Fibroblast of mammary gland (primary cell): ENCODE measurements at places on chromosomes 2 and 18.

- no peak for DNase-seq
These were observed 35.6 kb downstream of the OSBPL6 start for GRCh38 chr2:178229927-178230326.

DNA sequence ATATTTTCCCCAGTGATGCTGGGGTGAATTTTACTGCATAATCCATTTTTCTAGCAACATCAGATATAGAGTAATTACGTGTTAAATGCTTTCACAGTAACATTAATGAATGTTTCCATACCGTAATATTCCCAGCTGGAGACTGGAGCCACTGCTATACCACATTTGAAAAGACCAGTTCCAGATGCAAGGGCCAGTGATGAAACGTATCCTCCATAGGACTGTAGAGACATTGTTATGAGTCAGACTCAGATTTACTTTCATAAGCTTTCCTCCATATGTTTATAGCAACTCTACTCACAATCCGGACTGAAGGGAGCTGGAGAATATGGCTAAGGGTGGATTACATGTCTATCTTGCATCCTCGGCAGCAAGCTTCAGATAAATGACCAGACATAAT is 22.7 kb upstream of the GCG start:
- DNase-seq = peak; percentile 54

DNA sequence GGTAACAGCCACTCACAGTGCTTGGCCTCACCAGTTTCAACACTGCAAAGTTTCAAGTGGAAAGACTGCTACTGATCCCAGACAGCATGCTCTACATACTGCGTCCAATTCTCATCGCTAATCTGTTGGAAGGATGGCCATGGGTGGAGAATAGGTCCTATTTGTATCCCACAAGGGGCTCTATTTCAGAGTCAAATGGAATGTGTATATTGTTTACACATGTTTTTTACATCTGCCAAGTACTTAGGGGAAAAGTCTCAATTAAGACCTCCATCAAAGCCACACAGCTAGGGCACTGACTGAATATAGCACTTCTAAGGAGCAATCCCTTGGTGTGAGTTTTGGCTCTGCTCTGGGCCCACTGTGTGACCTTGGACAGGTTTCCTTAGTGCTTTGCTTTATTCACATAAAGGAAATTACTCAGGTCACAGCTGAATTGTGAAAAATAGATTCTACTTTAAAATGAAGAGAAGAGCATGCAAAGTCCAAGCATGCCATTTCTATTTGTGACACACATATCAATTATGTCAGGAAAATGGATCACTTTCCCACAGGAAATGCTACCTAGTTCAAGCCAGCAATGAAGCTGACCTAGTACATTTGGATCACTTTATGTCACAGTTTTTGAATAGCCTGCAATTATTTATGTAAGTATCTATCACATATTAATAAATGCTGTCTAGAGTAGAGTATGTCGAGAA is 112.9 kb upstream of the STK17B start:
- DNase-seq = no peak

- DNase-seq = no peak
These were observed 684.8 kb downstream of the SOCS6 start for GRCh38 chr18:70973626-70974025.

DNA sequence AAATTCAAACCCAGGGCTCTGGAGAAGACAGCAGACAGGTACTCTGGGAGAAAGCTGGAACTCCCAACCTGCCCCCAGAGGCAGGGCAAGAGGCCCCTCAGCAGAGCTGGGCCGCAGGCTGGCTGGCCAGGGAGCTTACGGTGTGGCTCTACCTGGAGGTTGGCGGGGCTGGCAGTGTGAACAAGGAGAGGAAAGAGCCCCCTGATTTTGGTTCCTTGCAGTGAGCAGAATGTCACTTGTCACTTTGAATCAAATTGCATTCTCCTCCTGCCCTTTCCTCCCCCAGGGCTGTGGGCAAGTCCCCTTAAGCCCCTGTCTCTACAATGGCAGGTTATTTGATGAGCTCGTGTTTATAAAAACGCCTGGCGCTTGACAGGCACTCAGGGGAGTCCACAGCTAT is 32.6 kb downstream of the MYO7B start:
- DNase-seq = no peak

GRCh38 chr2:142841788-142842187 is 35.7 kb upstream of the KYNU start:
- DNase-seq = no peak

GRCh38 chr2:102515851-102516250 is 42.8 kb downstream of the SLC9A4 start:
- no peak for DNase-seq

DNA sequence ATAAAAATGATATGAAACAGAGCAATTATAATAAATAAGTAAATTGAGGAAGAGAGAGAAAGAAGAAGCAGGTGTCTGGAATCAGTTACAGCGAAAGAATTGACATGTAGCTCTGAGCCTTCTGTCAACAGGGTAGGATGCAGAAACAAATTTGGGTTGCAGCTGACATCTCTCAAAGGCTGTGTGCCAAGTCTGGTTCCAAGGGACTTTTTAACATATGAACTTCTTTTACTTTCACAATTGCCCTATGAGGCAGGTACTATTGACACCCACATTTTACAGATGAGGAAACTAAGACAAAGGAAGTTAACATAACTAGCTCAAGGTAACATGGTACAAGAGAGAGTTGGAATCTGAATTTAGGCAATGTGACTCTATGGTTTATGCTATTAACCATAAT is 260.0 kb downstream of the ASXL3 start:
- DNase-seq = no peak

GRCh38 chr2:82793711-82794435 is 1665.2 kb downstream of the SUCLG1 start:
- DNase-seq = no peak

GRCh38 chr18:58862851-58863538 is 1.7 kb upstream of the ZNF532 start:
- DNase-seq = peak; percentile 62

- no peak for DNase-seq
These were observed at the start of gene ERMN for GRCh38 chr2:157325786-157326185. ERMN (minus strand) TSS chr2:157325824; CDS start chr2:157325642, 182 bp downstream.

- no peak for DNase-seq
These were observed 77.9 kb downstream of the TSN start for GRCh38 chr2:121833358-121833723.

GRCh38 chr2:69601179-69601612 is 42.3 kb downstream of the AAK1 start:
- DNase-seq = peak; percentile 79

- no peak for DNase-seq
These were observed 48.2 kb upstream of the TMEM200C start for GRCh38 chr18:5943514-5943913.

DNA sequence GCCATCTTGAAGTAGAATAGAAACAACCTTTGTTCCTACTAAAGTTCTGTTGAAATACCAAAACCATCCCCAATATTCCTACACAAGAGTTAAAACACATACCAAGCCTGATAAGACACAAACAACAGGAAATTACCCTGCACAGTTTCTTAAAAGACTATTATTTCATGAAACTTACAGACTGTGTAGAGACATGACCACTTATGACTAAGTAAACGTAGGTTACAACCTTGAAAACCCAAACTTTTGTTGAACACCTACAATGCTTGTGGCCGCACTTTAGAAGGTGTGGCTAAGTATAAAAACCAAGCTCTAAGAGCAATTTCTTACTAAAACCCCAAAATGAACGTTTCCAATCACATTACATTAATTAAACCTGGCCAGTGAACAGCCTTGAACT is 2.0 kb downstream of the SMAD2 start:
- DNase-seq = peak; percentile 7

GRCh38 chr2:218285604-218286003 is 6.7 kb downstream of the TMBIM1 start:
- DNase-seq = peak; percentile 76

DNA sequence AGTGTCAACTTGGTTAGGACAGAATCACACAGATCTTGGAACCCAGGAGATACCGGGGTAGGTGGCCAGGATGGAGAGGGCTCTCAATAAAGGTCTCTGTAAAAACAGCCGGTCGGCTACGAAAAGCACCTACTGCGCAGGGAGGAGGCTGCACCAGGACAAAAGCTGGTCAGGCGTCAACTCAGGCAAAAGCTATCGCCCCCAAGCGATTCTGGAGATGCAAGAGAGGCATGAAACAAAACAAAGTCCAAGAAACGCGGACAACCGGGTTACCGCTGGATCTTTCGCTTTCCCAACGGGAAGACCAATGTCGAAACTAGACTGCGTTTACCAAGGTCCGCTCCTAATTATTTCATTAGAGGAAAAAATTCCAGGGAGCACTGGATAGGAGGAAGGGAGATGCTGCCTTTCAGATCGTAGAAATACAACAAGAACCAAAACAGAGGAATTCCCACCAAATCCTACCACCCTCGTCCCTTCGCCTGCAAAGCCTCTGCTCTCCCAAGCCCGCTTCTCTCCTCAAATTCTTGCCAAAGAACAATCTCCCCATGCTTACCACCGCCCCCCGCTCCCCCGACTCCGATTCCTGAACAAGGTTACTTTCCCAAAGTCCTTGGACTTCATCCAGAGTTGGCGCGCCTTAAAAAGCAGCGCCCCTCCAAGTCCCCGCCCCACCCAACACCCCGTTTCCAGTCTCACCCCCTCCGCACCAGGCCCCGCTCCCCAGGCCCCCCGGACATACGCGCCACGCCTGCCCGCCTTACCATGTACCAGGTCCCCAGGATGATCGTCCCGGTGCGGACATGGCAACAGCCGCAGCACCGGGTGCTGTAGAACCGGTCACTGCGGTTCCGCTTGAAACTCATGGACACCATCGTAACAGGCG is 539 bp downstream of the LAPTM4A start:
- peak; percentile 65 for DNase-seq

DNA sequence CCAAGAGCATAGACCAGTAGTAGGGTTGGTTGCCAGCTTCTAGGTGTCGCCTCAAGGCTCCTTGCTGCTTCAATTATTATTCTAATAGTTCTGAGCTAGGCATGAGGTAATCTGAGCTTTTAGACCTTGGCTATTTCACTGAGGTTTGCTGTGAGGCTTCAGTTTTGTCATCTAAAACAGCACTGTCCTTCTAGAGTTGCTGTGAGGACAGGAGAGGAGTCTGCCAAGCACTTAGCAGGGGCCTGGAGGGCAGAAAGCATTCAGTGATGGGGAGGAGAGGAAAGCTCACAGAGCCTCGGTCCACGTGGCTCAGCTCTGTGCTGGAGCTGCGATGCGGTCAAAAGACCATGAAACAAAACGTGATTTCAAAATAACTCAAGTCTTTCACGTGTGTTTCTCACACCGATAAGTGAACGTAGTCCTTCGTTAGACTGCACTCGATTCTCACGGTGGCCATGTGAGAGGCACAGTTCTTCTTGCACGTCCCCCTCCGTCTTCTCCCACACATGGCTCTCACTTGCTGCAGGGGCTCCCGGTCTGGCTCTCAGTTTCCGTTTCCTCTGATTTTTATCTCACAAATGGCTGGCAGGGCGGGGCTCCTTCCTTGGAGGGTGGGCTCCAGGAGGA is 113.7 kb downstream of the B3GNT2 start:
- DNase-seq = no peak

DNA sequence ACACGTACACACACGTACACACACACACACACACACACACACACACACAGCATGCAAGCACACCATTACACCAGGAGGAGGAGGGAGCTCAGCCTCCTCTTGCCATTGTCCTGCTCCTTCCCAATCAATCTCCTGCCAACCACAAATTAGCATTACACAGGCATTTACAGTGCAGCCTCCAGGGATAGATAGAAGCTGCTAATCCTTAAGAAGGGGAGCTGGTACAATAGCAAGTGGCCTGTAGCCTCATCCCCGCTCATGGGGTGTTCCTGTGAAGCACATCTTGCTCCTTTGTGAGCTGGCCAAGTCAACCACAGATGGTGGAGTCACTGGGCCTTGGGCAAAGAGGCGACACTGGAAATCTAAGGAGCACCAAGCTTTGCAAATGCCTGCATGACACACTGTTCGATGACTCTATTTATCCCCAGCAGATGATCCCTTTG is 110.3 kb upstream of the PKDCC start:
- DNase-seq = peak; percentile 62

DNA sequence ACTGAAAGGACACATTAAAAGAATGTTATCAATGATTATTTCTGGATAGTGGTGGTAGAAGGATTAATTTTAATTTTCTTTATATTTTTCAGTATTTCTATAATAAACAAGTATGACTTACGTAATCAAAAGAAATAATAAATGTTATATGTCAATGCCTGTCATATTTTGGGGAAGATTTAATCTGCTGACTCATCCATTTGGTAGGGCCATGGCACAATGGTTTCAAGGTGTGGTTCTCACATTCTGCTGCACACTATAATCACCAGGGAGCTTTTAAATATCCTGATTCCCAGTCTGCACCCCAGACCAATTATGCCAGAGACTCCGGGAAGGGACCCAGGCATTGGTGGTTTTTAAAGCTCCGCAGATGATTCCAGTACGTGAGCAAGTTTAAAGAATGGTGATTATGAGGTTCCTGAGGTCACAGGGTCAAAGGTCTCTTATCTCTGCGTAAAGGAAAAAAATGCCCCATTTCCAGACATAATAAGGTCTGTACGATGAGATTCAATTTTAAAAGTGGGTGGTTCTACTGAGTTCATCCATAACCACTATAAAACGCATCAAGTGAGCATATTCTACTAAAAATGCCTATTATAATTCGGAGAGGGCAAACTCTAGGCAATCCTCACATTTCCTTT is 27.2 kb downstream of the WIPF1 start:
- DNase-seq = no peak

DNA sequence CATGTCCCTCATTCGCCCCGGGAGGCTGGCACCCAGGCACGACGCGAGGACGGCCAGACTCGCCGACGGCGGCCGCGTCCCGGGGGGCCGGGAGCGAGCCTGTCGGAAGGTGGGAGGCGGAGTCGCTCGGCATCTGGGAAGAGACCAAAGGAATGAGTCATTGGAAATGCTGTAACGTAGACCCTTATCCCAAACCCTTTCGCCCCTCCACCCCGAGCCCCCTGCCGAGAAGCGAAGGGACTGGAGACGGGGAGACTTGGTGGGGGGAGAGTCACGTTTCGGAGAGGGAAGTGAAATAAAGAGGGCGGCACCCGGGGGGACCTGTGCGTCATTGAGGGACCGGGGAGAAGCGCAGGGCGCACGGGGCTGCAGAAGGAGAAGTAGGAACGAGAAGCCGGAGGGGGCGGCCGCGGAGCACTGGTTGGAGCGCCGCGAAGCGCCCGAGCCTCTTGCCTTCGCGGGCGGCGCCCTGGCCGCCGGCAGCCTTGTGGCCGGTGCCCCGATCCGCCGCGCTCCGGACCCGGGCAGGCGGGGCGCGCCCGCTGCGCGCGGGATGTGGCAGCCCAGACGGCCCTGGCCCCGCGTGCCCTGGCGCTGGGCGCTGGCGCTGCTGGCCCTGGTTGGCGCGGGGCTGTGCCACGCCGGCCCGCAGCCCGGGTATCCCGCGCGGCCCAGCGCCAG is at the start of gene EMILIN2:
Gene EMILIN2, plus strand, starts transcription at position 371 of the 681 bp plus-strand sequence. Its CDS starts 183 bp downstream, at position 554.
- DNase-seq = peak; percentile 37

DNA sequence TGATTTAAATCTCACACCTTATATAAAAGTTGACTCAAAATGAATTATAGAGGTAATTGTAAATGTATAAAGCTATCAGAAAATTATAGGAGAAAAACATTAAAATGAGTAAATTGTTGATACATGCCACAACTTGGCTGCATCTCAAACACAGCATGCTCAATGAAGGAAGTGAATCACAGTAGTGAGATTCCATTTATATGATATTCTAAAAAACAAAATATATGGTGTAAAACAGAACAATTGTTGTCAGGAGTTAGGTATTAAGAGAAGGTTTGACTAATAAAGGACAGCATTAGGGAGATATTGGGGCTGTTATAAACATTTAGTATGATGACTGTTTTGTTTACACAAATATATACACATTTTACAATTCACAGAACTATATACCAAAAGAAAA is 356.6 kb upstream of the CELF4 start:
- DNase-seq = no peak
